A673 (cell line): ENCODE measurements at places on chromosomes 7 and 10. TPM values are rescaled to one million over a fixed set of nuclear protein-coding genes. Genes with fewer than 3 reads are reported as not detected.

DNA sequence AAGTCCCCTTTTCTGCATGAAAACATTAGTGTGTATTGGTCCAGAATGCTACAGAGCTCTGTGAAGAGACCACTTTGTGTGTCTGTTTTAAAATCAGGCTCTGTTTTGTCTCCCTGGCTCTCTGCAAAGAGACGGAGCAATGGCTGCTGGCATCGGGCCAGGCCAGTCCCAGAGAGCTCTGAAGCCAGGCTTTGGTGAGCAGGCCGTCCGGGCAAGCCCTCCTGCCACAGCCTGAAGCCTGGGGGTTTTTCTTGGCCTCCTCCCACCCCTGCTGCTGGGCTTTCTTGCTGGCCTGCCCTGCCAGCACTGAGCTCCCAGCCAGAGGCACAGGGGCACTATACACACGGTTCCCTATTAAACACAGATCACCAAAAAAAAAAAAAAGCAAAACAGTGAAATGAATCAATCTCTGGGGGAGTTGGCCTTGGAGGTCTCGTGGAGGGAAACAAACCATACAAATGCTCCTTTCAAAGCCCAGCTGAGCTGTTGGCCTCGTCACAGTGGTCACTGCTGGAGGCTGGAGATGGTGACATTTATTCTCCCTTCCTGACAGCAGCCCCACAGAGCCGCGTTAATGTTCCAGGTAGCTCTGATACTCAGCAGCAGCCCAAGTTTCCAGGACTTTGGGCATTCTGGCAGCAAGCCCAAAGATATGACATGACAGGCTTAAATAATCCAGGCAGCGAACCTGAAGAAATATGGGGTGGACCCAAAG, 237.2 kb downstream of the TCF7L2 start:
- H3K36me3 ChIP-seq: no peaks in the 10 kb centered on the region
- no peak overlapping the region for H3K27ac ChIP-seq
- no peaks in the 10 kb centered on the region for H3K4me1 ChIP-seq
- DNase-seq: peak; percentile 12
- H3K4me3 ChIP-seq: no peak overlapping the region

DNA sequence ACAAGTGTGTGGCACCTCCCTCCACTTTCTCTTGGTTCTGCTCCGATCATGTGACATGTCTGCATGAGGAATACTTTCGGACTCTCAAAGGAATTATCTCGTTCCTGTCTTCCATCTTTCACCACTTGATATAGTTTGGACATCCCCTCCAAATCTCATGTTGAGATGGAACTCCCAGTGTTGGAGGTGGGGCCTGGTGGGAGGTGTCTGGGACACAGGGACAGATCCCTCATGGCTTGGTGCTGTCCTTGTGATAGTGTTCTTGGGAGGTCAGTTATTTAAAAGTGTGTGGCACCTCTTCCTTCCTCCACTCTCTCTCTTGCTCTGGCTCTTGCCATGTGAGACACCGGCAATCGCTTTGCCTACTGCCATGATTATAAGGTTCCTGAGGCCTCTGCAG, 166.4 kb downstream of the GFRA1 start:
- H3K36me3 ChIP-seq: no peaks in the 10 kb centered on the region
- H3K27ac ChIP-seq: no peak overlapping the region
- H3K4me3 ChIP-seq: no peak overlapping the region

DNA sequence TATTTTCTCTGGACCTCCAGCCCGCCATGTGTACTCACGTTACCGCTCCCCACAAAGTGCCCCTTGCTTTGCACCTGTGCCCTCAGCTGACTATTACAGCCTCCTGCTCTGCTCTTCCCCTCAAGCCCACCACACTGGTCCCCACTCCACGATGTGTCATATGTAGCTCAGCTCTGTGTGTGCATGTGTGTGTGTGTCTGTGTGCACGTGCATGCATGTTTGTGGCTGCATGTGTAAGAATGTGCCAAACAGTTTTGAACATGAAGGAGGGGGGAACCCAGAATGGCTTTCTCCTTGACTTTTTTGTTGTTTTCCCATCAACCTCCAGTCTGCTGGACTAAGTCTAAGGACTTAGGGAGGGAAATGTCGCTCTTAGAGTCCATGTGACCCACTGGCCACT, 54.8 kb upstream of the BTRC start:
- no peak overlapping the region for H3K27ac ChIP-seq
- no peak overlapping the region for H3K4me3 ChIP-seq
- H3K36me3 ChIP-seq: no peaks in the 10 kb centered on the region
- DNase-seq: no peak
- peaks cover 17% of the 10 kb centered on the region for H3K27me3 ChIP-seq

DNA sequence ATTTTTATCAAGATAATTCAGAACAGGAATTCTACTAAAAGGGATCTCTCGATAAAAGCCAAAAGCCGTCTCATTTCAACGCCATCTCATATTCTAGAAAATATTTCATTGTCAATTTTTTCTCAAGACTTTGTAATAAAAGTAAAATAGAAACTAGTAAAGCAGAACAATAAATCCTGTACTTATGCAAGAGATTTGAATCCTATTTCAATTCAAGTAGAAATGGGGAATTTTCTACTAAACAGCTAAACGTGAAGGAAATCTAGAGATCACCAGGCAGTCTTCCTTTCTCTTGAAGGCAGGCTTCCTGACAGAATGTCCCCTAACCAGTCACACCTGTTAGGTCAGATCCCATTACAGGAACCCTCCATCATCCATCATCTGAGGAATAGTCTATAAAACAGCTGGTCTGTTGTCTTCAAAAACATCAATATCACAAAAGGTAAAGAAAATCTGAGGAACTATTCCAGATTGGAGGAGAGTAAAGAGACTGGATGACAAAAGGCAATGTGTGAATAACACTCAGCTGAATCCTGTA, 23.7 kb downstream of the USP6NL start:
- H3K36me3 ChIP-seq: peaks cover 4% of the 10 kb centered on the region
- no peak overlapping the region for H3K4me3 ChIP-seq
- H3K27ac ChIP-seq: peak overlapping the region; percentile 45

DNA sequence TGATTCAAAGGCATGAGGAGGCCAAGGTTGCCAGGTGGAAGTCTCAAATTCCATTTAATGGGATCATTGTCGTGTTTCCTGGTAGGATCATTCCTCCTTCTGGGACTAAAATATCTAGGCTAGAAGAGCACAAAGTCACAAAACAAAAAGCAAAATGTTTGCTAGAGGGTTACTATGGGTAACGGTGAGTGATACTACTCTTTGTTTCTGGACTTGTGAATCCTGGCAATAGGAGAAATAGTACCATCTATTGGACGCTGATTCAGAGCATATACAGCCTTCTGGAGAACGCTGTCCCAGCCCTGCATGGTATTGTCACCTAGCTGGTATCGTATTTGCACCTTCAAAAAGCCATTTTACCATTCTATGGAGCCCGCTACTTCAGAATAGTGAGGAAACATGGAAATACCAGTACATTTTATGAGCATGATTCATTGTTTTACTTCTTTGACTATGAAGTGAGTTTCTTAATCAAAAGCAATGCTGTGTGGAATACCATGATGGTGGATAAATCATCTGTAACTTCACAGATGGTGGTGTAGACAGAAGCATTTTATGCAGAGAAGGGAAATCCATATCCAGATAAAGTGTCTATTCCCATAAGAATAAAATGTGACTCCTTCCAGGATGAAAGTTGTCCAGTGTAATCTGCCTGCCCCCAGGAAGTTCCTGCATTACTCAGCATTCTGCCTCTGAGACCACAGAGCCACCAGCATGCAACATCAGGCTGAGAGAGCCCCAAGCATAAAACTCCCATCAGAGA, 361.0 kb downstream of the ETV1 start:
- H3K4me3 ChIP-seq: no peak overlapping the region
- H3K27ac ChIP-seq: no peak overlapping the region
- no peaks in the 10 kb centered on the region for H3K36me3 ChIP-seq
- H3K27me3 ChIP-seq: no peaks in the 10 kb centered on the region

- H3K4me3 ChIP-seq: no peak overlapping the region
- H3K27me3 ChIP-seq: no peaks in the 10 kb centered on the region
- H3K27ac ChIP-seq: no peak overlapping the region
- DNase-seq: no peak
- no peaks in the 10 kb centered on the region for H3K36me3 ChIP-seq
Observed at GRCh38 chr7:112254156-112254555, 47.7 kb downstream of the ZNF277 start.

GRCh38 chr7:117588352-117588794, 108.5 kb downstream of the CFTR start:
- H3K4me3 ChIP-seq: no peak overlapping the region
- H3K27me3 ChIP-seq: no peaks in the 10 kb centered on the region
- no peaks in the 10 kb centered on the region for H3K4me1 ChIP-seq
- no peak for DNase-seq
- no peak overlapping the region for H3K27ac ChIP-seq

DNA sequence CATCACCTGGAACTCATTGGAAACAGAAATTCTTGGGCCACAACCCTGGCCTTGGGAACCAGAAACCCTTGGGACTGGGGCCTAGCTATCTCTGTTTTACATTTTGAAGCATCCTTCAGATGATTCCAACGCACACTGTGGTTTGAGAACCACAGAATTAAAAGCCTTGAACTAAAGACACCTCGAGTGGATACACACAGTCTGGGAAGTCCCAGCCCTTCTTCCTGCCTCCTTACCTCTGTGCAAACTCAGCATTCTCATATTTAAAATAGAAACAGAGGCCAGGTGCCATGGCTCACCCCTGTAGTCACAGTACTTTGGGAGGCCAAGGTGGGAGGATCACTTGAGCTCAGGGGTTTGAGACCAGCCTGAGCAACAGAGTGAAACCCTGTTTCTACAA, 12.9 kb downstream of the NPFFR1 start:
- H3K4me1 ChIP-seq: no peaks in the 10 kb centered on the region
- no peaks in the 10 kb centered on the region for H3K36me3 ChIP-seq
- no peak for DNase-seq
- H3K27ac ChIP-seq: no peak overlapping the region
- H3K4me3 ChIP-seq: no peak overlapping the region

DNA sequence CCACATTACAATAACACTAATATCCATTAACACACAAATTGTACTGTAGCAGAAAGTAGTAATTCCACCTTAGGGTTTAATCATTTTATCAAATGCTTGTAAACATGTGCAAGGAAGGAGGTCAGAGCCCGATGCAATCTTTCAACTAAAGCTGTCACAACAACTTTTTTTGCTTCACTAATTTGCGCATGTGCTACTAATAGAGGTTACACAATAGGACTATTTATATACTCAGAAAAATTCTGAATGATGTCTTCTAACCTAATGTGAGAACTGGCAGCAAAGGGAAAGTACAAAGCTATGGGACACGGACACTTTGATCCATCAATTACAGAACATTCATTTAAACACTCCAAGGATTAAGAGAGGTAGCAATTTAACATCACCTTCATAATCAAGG, 244.4 kb downstream of the CHCHD3 start:
- no peak overlapping the region for H3K27ac ChIP-seq
- no peaks in the 10 kb centered on the region for H3K36me3 ChIP-seq
- H3K4me3 ChIP-seq: no peak overlapping the region
- no peak for DNase-seq
- H3K27me3 ChIP-seq: no peaks in the 10 kb centered on the region

GRCh38 chr7:82223580-82223979, 220.0 kb downstream of the CACNA2D1 start:
- no peak overlapping the region for H3K27ac ChIP-seq
- no peak for DNase-seq
- no peaks in the 10 kb centered on the region for H3K36me3 ChIP-seq
- H3K27me3 ChIP-seq: no peaks in the 10 kb centered on the region

DNA sequence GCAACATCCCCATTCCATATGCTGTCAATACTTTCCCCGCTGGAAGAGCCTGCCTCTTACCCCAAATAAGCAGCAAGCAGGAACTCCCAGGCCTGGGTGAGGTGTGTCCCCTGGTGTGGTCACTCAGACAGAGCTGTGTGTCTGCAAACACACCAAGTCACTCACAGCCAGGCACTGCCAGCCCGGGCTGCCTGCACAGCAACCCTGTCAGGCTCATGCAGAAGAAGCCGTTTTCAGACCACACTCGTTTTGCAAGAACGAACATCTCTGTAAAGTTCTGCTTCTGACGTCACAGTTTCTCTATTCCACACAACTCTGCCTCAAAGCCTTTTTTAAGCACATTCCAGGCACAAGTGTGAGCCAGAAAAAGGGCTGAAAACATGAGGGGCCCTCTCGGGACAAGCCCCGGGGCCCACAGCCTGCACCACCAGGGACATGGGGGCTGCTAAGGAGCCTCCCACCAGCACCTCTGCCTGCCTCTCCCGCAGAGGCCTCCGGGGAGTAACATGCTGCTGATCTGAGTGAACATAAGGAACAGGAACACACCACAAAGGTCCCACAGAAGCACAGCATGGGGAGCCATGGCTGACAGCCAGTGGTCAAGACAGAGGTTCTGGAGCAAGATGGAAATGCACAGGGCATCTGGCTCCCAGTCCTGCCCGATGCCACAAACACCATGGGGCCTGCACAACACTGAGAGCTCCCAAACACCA, 11.4 kb downstream of the PTPRN2 start:
- peaks cover 21% of the 10 kb centered on the region for H3K27me3 ChIP-seq
- DNase-seq: no peak
- H3K4me1 ChIP-seq: no peaks in the 10 kb centered on the region
- no peak overlapping the region for H3K4me3 ChIP-seq
- H3K27ac ChIP-seq: no peak overlapping the region

DNA sequence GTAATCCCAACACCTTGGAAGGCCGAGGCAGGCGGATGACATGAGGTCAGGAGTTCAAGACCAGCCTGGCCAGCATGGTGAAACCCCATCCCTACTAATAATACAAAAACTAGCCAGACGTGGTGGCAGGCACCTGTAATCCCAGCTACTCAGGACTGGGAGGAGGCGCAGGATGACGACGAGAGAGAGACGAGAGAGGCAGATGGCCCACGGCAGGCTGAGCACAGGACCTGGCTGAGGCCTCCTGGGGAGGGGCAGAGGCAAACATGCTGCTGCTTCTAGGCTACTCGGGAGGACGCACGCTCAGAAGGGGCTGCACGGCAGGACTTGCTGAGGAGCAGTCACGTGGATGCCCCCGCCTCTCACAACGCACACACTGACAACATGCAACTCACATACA, 22.4 kb downstream of the DIP2C start:
- H3K4me3 ChIP-seq: no peak overlapping the region
- no peaks in the 10 kb centered on the region for H3K36me3 ChIP-seq
- no peaks in the 10 kb centered on the region for H3K4me1 ChIP-seq

DNA sequence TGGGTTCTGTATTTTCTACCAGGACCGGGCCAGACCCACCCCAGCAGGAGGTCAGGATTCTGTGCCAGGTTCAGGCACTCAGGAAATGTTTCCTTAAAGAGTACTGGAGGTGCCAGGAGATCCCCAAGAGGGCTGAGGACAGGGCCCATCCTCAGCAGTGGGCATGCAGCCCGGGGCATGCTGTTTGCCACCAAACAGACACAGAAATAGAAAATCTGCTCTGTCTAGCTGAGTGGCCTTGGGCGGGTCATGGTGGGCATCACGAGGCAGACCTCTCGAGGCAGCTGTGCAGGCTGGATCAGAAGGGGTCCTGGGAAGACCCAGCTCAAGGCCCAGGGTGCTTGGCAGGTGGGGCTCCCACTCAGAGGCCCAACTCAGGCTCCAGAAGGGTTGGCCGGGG, 105.0 kb downstream of the FAM53B start:
- H3K4me1 ChIP-seq: no peaks in the 10 kb centered on the region
- H3K27ac ChIP-seq: no peak overlapping the region
- no peaks in the 10 kb centered on the region for H3K27me3 ChIP-seq
- no peak overlapping the region for H3K4me3 ChIP-seq
- DNase-seq: no peak
- H3K36me3 ChIP-seq: no peaks in the 10 kb centered on the region

Gene SLC26A3
- total RNA-seq: not detected in 2 replicates

Gene CXCL12
- total RNA-seq: 0.30 and 0.52 TPM in 2 replicates

Gene C10orf105
- not detected in 2 replicates for total RNA-seq

Gene PAX4
- not detected in 2 replicates for total RNA-seq
